ENCODE measurements at places on chromosomes 6 and 20.

DNA sequence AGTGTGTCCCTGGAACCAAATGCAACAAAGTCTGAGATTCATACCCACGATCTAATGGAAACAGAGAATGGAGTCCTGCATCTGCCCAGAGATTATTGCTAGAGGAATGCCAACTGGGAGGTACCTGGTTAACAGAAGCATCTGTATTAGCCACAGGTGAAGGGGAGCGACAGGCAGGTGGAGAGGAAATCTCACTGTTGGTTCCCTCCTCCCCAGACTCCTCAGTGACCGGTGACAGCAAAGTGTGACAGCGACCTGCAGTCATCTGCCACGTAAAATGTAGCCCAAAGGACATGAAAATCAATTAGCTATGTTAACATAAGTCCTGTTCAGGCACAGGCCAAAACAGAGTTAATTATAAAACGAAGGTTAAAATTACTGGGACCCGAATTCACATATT lies 336.6 kb downstream of the SYNE1 start:
- no peak for DNase-seq

DNA sequence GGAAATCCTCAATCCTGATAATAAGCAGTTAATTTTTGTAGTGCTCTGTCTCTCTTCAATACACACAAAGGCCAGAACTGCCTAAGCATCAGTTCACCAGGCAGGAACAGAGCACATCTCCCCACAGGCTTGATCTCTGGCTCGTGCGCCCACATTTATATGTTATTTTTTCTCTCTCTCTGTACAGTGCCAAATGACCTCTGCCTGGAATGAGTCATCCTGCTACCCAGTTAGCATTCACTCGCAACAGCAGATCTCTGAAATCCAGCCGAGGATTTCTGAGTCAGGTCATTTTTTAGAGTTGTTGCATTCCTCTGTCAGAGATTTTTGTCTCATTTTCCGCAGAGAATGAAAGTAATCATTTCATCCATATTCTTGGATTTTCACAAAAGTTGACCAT lies 107.1 kb downstream of the COL12A1 start:
- DNase-seq, result peak; percentile 24

GRCh38 chr6:35489995-35490791 lies 6.7 kb downstream of the TEAD3 start:
- no peak for DNase-seq

DNA sequence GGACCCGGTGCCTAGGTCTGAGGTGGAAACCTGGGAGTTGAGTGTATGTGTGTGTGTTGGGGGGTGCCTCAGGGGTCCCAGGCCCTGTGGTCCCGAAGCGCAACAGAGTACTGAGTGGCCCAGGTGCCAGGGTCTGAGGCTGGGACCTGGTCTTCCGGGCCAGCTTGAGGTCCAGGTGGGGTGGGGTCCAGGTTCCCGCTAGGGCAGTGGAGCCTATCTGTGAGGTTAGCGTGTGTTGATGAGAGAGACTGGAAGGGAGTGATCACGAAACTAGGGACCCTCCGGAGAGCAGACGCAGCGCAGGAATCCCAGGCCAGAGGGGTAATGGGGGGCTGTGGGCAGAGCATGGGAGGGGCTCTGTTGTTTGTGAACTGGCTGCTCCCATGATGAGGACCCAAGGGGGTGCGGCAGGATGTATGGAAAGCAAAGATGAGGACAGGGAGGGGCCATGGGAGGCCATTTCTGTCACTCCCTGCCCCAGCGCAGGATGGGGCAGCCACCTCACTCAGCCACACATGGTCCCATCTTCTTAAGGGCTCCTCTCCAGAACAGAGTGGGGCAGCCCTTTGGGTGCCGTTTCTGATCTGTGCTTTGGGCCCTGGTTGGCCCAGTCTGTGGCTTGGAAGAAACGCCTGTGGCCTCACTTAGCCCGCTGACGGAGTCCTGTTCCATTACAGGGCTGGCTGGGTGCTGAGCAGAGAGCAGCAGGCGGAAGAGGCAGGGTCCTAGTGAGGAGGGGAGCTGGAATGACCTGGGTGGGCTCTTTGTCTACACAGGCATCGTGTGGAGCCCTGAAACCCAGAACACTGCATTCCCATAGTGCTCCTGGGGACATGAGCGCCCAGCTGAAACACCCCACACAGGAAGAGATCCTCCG lies 872 bp downstream of the HSPA12B start:
- DNase-seq, result no peak

DNA sequence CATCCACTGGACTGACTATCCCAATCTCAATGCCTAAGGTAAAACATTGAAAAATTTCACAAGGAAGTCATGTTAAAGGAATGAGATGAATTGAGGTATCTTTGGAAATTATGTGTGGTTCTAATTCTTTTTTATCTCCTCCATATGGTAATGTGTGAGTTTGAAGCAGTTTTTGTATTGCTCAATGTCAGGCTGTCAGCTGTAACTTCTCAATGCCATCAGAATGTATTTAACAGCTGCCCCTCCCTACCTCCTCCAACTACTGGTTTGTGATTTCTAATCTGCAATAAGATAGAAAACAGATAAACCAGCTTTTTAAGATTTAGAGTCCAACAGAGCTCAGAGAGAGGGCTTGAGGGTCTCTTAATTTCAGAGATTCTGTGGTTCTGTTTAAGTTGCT lies 1005.8 kb upstream of the ADGRB3 start:
- no peak for DNase-seq

- DNase-seq, result no peak
Measured at GRCh38 chr6:97939440-97940168, 656.6 kb upstream of the MMS22L start.

GRCh38 chr20:12976720-12977309 lies 32.0 kb upstream of the SPTLC3 start:
- DNase-seq, result no peak

DNA sequence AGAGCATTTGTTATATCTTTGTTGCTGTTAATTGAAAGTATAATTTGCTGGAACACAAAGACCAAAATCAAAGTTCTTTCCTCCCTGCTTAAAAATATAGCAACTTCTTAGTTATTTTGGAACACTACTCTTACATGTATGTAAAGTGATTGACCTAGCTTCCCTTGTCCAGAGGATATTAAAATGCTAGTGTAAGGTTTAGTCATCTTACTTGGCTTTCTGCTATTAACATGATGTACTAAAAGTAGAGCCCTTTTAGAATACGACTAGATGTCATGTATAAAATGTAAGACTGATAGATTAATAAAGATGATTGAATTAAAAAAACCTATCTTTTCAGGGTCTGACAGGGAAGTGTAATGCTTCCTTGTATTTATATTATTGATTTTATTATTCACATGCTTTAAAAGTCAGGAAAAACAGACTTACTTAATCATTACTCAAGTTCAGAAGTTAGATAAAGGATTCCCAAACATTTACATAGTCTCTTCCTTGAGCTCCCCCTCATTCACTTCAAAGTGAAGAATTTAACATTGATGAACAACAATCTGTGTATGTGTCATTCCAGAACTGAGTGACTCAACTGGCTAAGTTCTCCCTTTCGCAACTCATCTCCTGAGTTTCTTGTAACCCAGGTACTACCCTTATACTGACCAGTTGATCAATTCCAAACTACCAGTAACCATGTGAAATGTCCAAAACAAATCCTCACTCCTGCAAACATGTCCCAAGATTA lies 50.9 kb downstream of the BTBD9 start:
- DNase-seq, result no peak

DNA sequence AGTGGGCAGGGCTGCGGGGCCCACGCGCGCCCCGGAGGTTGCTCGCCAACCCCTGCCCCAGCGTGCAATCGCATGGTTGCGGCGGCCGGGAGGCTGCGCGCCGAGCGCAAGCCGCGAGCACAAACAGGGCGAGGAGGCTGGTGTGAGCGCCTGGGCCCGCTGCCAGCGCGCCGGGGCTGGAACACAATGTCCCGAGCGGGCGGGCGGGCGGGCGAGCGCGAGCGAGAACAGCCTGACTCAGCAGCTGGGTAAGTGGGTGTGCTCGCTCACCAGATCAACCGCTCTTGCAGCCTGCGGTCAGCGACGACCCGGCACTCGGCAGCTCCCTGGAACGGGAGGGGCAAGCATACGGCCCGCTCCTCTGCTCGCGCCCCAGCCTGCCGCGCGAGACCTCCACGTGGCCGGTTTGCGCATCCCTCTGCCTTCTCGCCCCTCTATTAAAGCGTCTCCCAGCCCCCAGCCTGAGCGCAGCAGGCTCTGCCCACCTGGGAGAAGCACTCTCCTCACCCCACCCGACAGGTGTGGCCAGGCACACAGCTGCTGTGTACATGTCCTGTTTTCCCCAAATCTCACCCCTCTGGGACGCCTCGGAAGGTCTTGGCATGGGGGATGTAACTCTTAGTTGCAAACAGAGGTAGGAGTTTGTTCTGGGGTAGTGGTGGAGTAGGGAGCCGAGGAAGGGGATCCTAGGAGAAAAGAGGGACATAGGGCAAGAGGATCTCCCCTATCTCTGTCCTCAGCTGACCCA lies 8.7 kb upstream of the ARMC12 start:
- DNase-seq, result peak; percentile 81

DNA sequence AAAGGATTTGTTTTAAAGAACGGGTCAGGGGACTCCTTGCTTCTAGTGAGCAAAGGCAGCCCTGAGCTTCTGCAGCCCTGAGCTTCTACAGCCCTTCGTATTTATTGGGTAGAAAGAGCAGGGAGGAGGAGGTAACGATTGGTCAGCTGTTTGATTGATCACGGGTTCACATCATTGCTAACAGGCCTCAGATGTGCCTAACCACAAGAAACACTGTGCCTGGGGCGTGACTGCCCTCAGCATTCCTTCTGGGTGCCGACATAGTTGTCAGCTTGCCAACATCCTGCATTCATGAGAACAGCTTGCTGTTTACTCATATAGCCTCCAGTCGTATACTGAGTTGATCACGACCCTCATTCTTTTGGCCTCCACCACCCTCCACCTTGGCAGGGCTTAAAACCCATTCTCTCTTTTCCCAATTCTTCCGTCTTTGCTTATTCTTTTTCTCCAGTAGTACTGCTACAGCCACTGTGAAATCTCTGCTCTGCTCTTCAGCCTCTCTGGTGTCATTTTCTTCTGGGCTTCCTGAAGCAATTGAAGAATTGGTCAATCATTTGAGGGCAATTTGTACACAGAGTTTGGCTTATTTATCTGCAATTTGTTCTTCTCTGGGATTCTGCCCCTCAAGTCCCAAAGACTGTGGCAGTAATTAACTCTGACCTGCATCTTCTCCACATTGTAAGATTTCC lies 25.4 kb upstream of the NOP56 start:
- peak; percentile 87 for DNase-seq

DNA sequence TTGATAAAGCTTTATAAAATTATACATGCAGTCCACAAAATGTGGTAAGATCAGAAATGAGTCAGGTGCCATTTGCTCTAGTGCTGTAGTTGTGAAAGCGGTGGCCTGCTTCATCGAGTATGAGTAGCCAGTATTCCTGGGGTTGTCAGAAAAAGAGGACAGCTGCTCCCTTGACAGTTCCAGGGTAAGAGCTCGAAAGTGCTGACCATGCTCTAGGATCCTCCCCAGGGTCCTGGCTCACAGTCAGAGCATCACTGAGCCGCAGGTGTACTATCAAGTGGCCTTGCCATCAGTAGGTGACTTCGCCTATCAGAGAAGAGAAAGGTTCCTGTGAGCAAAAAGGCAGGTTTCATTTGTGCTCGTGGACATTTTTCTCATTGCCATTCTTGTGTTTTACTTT lies 3.6 kb downstream of the BTBD3 start:
- no peak for DNase-seq

- DNase-seq, result no peak
Measured at GRCh38 chr20:34075647-34076046, 36.4 kb downstream of the EIF2S2 start.

- DNase-seq, result no peak
Measured at GRCh38 chr20:32521780-32522525, 63.2 kb downstream of the NOL4L start.

DNA sequence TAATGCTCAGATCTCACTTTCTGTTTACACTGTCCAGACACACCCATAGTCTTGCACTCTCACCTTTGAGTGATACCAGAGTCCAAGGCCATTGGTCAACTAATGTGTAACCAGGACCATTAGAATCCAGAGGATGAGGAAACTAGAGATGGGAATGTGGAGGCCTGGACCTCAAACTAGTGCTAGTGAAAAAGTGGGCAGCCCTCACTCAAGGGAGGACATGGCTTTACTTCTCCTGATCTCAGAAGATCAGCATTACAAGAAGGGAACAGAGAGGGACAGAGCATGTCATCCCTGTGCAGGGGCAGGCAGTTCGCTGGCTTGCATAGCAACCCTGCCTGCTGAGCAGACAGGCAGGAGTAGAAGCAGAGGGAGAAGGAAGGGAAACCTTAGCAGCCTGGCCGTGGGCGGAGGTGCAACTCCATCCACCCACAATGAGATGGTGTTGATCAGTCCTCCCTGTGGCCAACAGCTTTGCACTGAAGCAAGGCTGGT lies 22.6 kb upstream of the XRN2 start:
- DNase-seq, result no peak

DNA sequence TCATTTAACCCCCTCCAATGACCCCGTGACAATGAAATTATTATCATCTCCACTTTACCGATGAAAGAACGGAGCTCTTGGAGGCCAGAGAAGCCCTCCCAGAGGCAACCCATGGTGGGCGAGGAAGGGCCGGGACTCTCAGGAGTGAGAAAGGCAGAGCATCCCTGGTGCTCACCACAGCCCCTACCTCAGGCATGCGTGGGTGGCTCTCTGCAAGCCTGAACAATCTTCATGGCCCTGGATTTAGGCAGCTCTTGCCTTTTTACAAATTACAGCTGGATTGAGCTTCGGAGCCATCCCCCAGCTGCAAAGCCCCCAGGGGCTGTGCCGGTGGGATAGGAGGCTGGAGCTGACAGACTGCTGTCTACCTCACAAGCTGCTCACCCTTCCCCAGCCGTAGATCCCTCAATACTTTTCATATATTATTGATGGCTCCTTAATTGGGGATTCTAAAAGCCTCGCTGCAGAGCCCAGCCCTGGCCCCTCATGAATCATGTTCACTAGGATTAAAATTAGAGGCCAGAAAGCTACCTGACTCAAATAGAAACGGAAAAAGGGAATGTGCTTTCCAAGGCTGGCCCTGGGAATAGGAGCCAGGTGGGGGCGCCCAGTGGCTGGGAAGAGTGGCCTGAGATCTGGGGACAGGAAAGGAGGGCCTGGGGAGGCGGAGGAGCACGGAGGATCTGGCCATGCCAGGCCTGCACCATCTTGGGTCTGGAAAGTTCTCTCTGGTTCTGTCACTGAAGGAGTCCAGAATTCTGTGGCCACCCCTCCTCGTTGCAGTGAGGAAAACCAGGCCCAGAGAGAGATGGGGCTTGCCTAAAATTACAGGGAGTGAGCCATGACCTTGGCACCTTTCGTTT lies 29.1 kb downstream of the CPNE5 start:
- DNase-seq, result no peak

GRCh38 chr6:32083812-32084768 lies 25.0 kb downstream of the TNXB start:
- DNase-seq, result no peak

- no peak for DNase-seq
Measured at GRCh38 chr20:47757145-47758035, 27.9 kb downstream of the SULF2 start.

DNA sequence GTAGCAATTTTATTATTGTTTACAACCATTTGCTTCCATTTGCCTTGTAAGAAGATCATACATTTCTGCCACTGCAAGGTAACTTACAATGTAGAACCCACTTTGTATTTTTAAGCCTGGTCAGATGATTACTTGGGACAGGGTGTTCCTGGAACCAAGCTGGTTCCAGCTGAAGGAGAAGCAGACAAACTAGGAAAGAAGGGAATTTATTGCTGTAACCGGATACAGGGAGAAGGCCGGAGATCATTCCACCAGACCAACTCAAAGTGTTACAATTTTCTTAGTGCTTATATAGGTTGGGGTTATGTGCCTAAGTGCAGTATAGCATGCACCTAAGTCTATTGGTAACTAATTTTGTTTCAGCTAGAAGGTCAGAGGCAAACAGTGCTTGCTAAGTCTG lies 104.4 kb downstream of the MANEA start:
- DNase-seq, result no peak

- DNase-seq, result no peak
Measured at GRCh38 chr20:46897328-46897880, 2.8 kb downstream of the EYA2 start.
